Effector CD4-positive, alpha-beta T cell (primary cell): ENCODE measurements at places on chromosomes 5 and 9.

- no peak for DNase-seq
Observed at GRCh38 chr5:149017636-149018035, 45.2 kb downstream of the SH3TC2 start.

GRCh38 chr9:81565144-81565543 lies 124.2 kb downstream of the TLE1 start:
- DNase-seq: no peak

DNA sequence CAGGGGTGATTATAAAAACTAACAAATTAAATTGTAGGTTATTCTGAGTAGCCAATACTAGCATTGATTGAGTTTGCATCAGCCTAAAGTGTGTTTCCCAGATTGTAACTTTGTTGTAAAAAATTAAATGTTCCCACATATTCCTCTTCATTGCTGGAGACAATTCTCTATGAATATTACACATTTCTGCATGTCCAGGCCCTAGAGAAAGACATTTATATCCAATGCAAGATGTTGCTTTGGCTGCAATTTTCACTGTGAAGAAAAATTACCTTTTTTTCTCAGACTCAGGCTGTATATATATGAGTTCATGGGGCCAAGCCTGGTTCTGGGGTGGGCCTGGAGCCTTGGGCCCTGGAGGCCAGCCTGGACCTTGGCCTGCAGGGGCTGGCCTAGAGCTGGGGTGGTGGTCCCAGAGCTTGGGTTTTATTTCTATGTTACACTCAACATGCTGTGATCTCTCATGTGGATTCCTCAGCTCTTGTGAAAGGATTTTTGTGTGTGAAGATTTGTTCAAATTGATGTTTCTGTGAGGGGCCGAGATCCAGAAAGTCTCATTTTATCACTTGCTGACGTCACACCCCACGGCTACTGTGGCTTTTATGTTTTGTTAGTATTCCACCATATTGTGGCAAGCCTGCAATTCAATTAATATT lies 232.5 kb downstream of the SPATA31A1 start:
- DNase-seq: no peak

GRCh38 chr5:151086905-151087360 lies 6.1 kb upstream of the TNIP1 start:
- peak; percentile 68 for DNase-seq

GRCh38 chr9:115590011-115590410 lies 472.1 kb upstream of the TNC start:
- no peak for DNase-seq

DNA sequence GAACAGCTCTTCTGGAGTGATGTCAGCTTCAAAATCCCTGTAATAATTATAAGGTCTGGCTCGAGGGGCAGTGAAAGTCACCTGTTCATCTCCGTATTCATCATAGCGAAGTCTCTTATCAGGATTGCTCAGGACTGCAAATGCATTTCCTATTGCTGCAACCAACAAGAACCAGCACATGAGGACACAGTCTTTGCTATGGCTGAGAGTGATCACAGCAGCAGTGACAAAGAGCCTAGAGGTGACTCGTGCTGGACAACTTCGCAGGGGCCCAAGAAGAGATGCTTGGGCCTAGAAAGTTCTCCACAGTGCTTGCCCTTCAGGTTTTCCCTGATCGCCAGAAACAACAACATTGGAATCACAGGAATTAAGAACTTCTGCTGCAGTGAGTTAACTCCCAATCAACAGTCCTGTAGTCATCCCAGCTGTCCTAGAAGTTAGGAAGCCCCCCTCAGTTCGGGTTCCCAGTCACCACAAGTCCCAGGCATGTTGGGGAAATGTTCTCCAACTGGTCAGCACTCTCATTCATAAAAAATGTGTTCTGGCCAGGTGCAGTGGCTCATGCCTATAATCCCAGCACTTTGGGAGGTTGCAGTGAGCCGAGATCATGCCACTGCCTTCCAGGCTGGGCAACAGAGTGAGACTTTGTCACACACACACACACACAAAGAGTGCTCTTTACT lies 13.0 kb downstream of the DNAJC18 start:
- no peak for DNase-seq

DNA sequence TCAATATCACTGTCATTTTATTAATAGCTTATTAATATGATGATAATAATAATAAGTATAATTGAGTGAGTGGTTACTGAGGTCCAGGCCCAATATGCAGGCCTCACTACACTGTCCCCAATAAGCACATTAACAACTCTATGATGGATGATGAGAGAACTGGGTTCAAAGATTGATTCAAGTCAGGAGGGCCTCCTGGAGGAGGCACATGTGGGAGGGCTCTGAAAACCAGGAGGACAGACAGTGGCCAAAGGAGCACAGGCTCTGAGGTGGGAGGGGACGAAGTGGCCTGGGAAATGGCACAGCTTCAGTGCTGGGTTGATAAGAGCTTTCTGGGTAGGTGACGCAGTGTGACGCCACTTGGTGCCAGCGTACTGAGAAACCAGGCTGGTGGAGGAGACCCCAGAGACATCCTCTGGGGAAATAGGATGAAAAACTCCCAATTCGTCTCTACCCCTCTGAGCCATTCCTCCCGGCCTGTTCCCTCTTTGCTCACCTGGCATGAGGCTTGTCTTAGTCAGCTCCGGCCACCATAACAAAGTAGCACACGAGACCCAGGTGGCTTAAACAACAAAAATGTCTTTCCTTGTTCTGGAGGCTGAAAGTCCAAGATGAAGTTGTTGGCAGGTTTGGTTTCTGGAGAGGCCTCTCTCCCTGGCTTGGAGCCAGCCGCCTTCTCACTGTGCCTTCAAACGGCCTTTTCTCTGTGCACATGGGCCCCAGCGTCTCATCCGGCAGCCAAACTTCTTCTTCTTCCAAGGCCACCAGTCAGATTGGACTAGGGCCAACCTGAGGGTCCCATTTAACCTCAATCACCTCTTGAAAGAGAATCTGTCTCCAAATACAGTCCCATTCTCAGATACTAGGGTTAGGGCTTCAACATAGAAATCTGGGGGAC lies 31.6 kb downstream of the NTNG2 start:
- DNase-seq: no peak

DNA sequence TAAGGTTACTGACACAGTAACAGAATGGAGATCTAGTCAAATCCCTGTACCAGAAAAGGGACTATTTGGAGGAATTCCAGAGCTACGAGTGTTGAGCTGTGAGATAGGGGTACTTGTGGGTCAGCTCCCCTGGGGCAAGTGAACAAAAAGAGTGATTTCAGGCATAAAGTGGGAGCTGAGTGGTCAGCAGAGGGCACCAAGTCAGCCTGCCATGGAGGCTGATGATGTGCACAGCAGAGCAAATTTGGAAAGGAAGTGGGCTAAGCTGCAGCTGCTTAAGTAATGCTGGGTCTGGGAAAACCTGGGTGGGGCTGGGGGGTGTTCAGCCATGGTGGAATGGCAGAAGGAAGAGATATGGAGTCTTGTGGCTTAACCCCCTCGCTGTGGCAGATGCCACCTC lies 327.9 kb downstream of the NTRK2 start:
- DNase-seq: no peak

DNA sequence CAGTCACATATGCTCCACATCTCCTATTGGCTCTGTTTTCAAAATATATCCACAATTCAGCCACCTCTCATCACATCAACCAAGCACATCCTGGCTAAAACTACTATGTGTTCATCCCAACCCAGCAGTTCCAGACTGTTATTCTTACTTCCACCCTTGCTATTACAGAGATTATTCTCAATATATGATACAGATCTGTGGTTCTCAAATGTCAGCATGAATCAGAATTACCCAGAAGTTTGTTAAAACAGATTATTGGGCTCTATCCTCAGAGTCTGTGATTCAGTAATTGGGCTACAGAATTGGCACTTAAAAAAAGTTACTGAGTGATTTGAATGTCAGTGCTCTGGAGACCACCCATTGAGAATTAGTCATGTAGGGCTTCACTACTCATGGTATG lies 78.8 kb upstream of the IZUMO3 start:
- DNase-seq: no peak

- peak; percentile 58 for DNase-seq
Observed at GRCh38 chr9:133677126-133678010, 41.2 kb downstream of the DBH start.

DNA sequence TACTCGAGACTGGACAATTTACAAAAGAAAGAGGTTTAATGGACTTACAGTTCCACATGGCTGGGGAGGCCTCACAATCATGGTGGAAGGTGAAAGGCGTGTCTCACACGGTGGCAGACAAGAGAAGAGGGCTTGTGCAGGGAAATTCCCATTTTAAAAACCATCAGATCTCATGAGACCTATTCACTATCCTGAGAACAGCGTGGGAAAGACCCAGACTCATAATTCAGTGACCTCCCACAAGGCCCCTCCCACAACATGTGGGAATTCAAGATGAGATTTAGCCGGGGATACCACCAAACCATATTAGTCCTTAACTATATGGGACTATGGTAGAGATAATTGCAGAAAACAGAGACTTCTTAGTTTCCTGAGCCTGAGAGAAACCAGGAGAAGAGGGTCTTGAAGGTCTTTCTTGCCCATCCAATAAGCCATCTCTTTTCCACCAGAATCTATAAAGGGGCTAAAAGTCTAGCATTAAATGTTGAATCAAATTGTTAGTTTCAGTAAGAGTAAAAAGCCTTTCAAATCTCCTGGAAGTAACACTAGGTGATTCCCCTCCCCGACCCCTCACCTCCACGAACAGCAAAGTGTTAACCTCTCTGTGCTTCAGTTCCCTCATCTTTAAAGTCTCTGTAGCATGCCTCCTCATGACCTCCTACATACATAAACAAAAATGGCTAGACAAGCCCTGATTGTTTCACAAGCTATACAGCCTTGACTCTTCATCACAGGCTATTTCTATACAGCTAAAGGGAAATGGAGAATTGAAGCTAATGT lies 259.1 kb downstream of the TMEM167A start:
- no peak for DNase-seq

GRCh38 chr5:74235552-74235951 lies 405.0 kb downstream of the ENC1 start:
- no peak for DNase-seq

DNA sequence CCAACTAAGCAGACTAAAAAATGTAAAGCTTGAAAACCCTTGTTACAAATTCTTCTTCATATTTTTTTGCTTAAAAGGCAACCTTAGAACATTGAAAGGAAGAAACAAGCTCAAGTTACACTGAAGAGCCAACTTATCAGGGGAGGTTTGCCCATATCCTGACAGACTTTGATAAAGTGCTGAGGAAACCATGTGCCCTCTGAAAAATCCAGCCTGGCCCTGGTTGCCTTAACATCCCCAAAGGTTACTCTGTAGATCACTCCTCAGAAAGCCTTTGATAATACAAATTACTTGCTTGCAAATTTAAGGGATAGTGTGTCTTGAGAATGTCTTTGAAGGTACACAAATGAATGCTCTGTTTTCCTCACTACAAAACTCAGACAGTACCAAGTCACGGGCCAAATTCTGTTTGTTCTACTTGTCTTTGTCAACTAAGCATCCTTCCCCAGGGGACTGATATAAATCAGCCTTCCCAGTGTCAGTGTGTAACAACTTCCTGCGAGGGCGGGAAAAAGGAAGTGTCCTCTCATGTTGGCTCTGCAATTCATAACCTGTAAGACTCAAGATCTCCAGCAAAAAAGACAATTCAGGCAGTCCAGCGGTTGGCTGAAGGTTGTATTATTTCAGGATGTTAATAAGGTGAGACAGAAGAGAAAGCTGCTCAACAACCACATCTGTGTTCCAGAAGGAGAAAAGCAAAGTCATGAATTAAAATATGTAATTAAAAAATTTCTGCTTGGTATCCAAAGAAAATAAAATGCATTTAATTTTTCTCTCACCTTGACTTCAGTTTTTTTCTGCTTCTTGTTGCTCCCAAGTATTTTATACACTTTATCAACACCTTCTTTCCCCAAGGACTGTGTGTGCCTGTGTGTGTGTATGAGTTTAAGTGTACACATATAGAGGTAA lies 199.9 kb downstream of the PIK3R1 start:
- no peak for DNase-seq

GRCh38 chr9:93159601-93160471 lies 24.1 kb upstream of the WNK2 start:
- peak; percentile 54 for DNase-seq

- no peak for DNase-seq
Observed at GRCh38 chr5:604391-604831, 7.7 kb upstream of the CEP72 start.

- DNase-seq: no peak
Observed at GRCh38 chr9:113803811-113804589, 72.1 kb upstream of the ZNF618 start.

- no peak for DNase-seq
Observed at GRCh38 chr5:67431191-67431590, 234.6 kb upstream of the CD180 start.

DNA sequence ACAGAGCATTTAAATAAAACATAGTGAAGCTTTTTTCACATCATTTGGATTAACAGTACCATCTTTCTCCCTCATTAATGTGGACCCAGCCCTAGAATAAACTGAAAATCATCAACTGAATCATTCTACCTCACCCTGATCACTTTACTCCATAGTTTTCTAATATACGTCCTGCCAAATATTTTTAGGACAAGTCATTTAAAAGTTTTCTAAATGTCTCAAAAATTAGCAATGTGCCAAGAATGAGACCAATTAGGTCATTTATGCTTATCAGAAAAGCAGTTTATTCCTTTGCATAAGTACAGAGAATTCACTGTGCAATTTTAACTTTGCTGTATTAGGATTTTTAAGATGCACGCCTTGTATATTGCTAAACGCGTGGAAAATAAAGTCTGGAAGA lies 284.4 kb downstream of the PIK3R1 start:
- DNase-seq: no peak

- no peak for DNase-seq
Observed at GRCh38 chr5:177973066-177973635, 22.9 kb downstream of the PROP1 start.

GRCh38 chr5:36683821-36684434 lies 77.5 kb downstream of the SLC1A3 start:
- DNase-seq: no peak

DNA sequence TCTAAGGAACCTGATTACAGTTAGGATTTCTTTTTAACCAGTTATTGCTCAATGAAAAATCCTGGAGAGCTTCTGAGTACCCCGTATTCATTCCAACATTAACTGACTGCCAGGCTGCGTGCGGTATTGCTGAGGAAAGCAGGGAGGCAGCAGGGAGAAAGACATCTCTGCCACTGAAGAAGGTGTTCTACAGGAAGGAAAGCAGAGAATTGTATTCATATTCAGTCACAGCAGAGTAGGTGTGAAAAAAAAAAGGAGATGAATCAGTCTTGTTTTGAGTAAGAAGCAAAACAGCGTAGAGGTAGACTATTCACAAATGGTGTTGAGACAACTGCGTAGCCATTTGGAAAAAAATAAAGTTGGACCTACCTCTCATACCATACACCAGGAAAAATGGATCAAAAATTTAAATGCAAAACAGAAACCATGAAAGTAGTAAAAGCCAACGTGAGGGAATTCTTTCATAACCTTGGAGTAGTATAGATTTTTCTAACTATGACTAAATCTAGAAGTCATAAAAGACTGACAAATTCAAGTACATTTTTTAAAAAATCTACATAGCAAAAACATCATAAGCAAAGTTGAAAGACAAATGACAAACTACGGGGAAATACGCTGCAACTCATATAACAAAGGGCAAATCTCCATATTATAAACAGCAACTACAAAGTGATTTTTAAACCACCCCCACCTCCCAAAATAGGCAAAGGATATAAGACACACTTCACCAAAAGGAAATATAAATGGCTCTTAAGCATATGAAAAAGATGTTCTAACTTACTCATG lies 9.9 kb upstream of the NR4A3 start:
- DNase-seq: no peak

GRCh38 chr5:162324328-162324727 lies 256.8 kb downstream of the GABRG2 start:
- no peak for DNase-seq
